ENCODE measurements at places on chromosomes 7 and 10. TPM values are rescaled to one million over a fixed set of nuclear protein-coding genes. Genes with fewer than 3 reads are reported as not detected.

ABCC2 gene
- 1.1 TPM for total RNA-seq

RAB18 gene
- 72.9 TPM for total RNA-seq

NKX2-3 gene
- 2.4 TPM for total RNA-seq

DEPP1 gene
- 230 TPM for total RNA-seq

ANKRD1 gene
- total RNA-seq = 1,007 TPM

UPK3B gene
- 0.13 TPM for total RNA-seq

STEAP1 gene
- total RNA-seq = 62.9 TPM

FAM204A gene
- 91.4 TPM for total RNA-seq

SPDYE2B gene
- not detected for total RNA-seq

AOAH gene
- not detected for total RNA-seq

GSAP gene
- total RNA-seq = 1.7 TPM

EVX1 gene
- not detected for total RNA-seq

TEX36 gene
- total RNA-seq = not detected

ARMH3 gene
- 10.8 TPM for total RNA-seq

CXCL12 gene
- 1.2 TPM for total RNA-seq

ZNF804B gene
- not detected for total RNA-seq

ORAI2 gene
- 51.2 TPM for total RNA-seq

PRRT4 gene
- total RNA-seq = not detected

Data from thoracic aorta endothelial cell (primary cell).